Testis (tissue), 5 donors: ENCODE measurements at places on chromosomes 4 and X.

DNA sequence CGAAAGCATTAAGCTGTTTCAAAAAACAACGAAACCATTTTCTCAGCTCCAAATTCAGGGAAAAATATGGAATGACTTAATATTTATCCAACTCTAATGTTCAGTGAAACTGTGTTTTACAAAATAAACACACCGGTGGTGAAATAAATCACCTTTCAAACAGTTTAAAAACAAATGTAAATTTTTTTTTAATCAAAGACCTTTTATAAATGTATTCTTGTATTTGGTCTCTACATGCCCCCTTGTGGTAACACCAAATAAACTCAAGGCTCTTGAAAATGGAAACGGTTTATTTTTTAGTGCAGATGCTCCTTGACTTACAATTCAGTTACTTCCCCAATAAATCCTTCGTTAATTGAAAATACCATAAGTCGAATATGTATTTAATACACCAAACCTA, 45.8 kb upstream of the ITM2A start:
- H3K27me3 ChIP-seq = no peaks in the 10 kb centered on the region
- DNase-seq = no peak
- no peaks in the 10 kb centered on the region for H3K36me3 ChIP-seq

DNA sequence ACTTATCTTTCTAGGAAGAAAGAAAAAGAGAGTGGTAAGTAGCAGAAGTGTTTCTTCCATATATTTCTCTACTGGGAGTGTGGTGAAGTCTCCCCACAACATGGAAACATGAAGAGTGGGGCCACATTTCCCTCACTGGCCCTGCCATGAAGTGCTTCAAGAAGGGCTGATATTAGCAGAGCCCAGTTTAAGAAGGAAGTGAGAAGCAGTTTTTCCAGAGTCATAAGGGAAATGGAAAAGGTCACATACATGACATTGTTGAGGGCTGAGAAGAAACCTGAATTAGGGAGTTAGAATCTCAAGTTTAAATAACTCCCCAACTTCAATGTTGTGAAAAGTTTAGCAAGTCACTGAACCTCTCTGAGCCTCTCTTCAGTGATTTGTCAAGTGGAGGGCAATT, 171.9 kb upstream of the RBPJ start:
- H3K4me3 ChIP-seq = no peak overlapping the region
- DNase-seq = no peak
- H3K36me3 ChIP-seq = no peaks in the 10 kb centered on the region
- H3K27me3 ChIP-seq = no peaks in the 10 kb centered on the region
- H3K27ac ChIP-seq = no peak overlapping the region
- H3K4me1 ChIP-seq = no peaks in the 10 kb centered on the region

DNA sequence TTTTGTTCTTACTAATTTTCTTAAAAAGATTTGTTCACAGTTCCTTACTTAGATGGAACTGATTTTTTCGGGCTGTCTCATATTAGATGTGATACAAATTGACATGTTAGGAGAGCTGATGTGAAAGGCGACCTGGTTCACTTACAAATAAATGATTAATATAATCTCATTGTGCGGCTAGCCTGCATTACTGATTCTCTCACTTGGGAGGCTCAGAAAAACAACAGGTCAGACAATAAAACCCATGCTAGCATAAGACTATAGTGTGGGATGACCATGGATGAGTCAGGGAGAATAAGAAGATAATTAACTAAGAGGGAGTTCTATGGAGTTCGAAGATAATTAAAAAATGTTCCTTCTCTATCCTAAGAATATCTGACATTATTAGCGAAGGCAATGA, 40.8 kb downstream of the RTL9 start:
- H3K27me3 ChIP-seq = no peaks in the 10 kb centered on the region
- no peak overlapping the region for H3K4me3 ChIP-seq
- peaks cover 3% of the 10 kb centered on the region for H3K4me1 ChIP-seq
- no peak overlapping the region for H3K27ac ChIP-seq
- H3K36me3 ChIP-seq = no peaks in the 10 kb centered on the region

GRCh38 chr4:103934178-103934789, 214.5 kb upstream of the TACR3 start:
- DNase-seq = peak; percentile 52
- no peaks in the 10 kb centered on the region for H3K36me3 ChIP-seq
- no peak overlapping the region for H3K27ac ChIP-seq
- H3K4me3 ChIP-seq = no peak overlapping the region
- no peaks in the 10 kb centered on the region for H3K4me1 ChIP-seq

DNA sequence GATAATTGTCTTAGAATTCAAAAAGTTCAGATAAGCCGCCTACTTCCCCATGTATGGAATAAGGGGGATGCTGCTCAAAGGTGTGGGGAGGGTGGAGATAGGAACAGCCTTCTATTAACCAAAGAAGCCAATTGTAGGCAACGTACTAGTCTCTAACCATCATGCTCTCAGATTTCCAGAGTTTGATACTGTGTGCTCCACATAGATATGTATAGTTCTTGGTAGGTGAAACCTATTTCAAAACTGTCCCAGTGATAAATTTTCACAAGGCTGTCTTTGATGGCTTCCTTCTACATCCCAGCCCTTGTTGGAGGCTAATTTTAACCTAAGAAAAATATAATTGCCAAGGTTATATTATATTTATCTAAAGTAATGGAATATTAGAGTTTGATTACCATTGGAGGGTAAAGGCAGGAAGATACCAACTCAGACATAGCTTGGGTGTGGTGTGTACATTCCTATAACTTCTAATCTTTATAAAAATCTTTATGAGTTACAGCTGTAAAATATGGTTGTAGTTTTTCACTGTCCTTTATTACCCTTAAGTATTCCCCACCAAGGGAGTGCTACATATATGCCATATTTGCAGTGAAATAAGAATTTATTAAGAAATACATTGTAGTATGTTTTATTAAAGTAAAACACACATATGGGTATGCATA, 87.7 kb downstream of the SLC4A4 start:
- no peaks in the 10 kb centered on the region for H3K27me3 ChIP-seq
- H3K36me3 ChIP-seq = no peaks in the 10 kb centered on the region
- no peaks in the 10 kb centered on the region for H3K4me1 ChIP-seq
- H3K4me3 ChIP-seq = no peak overlapping the region
- no peak for DNase-seq

- no peak overlapping the region for H3K4me3 ChIP-seq
- no peak for DNase-seq
- H3K27me3 ChIP-seq = no peaks in the 10 kb centered on the region
Observed at GRCh38 chr4:72886602-72887001, 182.9 kb downstream of the COX18 start.

DNA sequence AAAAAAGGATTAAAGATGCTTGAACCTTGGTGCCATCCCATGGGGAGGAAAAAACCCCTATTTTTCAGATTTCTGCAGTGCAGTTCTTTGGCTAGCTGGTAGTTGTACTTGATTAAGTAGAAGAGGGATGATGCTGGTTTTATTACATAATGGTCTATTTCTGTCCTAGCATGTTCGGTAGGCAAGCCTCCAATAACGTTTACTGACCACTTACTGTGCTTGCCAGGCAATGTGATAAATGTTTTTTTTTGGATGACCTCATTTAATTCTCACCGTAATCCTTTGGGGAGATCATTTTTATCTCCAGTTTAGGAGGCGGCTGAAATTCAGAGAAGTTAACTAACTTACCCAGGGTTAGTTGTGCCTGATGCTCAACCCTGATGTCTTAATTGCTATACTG, 92.1 kb upstream of the RPA4 start:
- H3K4me3 ChIP-seq = no peak overlapping the region
- no peaks in the 10 kb centered on the region for H3K27me3 ChIP-seq
- no peak for DNase-seq

- no peak for DNase-seq
- H3K4me1 ChIP-seq = no peaks in the 10 kb centered on the region
- no peaks in the 10 kb centered on the region for H3K27me3 ChIP-seq
- no peaks in the 10 kb centered on the region for H3K36me3 ChIP-seq
- H3K4me3 ChIP-seq = no peak overlapping the region
- H3K27ac ChIP-seq = no peak overlapping the region
Observed at GRCh38 chr4:8777320-8778196, 94.1 kb downstream of the HMX1 start.

DNA sequence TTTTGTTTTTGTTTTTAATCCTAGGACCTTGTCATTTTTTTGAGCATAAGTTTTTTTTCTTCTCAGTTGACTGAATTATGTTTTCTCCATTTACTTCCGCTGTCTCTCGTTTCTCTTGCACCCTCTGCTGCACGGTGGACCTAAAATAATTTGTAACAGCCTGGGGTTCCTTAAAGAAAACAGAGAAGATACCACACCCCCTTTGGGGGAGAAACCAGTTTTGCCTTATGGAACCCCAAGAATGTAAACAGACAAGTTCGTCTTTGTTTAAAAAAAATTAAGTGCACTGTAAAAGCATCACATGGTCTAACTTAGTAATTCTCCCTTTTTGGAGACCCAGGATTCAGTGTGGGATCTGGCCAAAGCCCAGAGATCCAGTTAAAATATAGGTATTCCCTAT, 32.8 kb upstream of the MAGEA4 start:
- no peaks in the 10 kb centered on the region for H3K4me1 ChIP-seq
- H3K36me3 ChIP-seq = no peaks in the 10 kb centered on the region
- H3K27ac ChIP-seq = no peak overlapping the region
- DNase-seq = no peak
- H3K4me3 ChIP-seq = no peak overlapping the region

DNA sequence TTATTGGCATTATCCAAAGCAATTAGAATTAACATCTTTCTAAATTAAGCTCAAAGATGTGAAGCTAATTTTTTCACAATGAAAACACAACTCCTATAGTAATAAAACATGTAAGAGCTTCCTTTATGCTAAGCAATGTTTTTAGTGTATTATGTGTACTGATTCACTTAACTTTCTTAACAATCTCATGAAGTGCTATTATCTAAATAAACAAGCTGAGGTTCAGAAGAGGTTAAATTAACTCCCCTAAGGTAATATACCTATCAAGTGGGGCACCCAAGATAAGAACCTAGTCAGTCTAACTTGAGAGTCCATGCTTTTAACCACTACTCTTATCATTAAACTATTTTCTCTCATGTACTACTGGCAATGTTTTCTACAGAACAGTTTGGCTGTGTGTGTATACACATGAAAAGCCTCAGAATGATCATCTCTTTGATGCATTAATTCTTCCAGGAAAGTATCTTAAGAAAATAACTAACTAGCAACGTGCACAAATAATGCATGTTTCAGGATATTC, 13.6 kb downstream of the G3BP2 start:
- no peak for DNase-seq
- no peak overlapping the region for H3K4me3 ChIP-seq
- H3K4me1 ChIP-seq = no peaks in the 10 kb centered on the region
- H3K36me3 ChIP-seq = no peaks in the 10 kb centered on the region
- H3K27me3 ChIP-seq = no peaks in the 10 kb centered on the region

- H3K4me3 ChIP-seq = no peak overlapping the region
- H3K4me1 ChIP-seq = no peaks in the 10 kb centered on the region
- no peaks in the 10 kb centered on the region for H3K36me3 ChIP-seq
- DNase-seq = no peak
- no peak overlapping the region for H3K27ac ChIP-seq
- no peaks in the 10 kb centered on the region for H3K27me3 ChIP-seq
Observed at GRCh38 chr4:145436796-145437195, 44.9 kb upstream of the SMAD1 start.

DNA sequence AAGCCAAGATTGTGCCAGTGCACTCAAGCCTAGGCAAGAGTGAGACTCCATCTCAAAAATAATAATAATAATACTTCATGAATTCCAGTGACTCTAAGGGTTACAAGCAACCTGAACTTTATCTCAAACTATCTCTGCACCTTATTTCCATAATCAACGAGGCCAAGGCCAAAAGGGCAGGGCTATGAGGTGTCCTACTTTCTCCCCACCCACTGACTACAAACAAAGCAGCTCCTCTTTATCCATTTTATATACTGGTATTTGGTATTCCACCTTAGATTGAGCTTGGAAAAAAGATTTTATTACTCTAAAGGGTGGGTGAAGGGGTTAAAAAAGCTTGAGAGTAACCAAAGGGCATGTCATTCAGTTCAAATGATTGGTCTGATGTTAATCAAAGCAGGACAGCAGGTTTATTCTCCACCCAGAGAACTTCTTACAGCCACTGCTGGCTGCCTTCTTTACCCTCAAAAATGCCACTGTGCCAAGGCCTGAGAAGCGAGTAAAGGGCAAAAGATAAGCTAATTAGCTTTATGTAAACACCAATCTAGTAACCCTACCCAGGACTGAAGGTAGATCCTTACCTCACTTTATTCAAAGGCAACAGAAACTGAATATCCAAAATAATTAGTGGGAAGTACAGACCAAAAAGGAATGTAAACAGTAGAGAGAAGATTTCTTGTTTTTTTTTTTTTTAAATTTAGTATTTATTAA, 28.2 kb downstream of the APOO start:
- no peak overlapping the region for H3K27ac ChIP-seq
- H3K36me3 ChIP-seq = no peaks in the 10 kb centered on the region
- no peak overlapping the region for H3K4me3 ChIP-seq
- no peaks in the 10 kb centered on the region for H3K27me3 ChIP-seq
- no peaks in the 10 kb centered on the region for H3K4me1 ChIP-seq
- no peak for DNase-seq

DNA sequence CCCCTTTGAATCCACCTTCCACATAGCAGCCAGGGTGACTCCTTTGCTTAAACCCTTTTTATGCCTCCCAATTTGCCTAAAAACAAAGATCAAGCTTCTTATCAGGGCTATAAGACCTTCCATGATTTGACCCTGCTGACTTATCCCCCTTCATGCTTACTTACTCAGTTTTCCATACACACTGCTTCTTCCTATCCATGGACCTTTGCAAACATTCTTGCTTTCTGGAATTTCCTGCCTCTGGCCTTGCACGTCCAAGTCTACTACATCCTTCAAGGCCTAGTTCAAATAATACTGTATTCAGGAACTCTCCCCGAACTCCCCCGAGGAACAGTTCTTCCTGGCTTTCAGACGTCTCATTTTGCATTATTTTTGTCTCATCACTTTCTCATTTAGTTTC, 31.8 kb downstream of the RAP2C start:
- H3K4me1 ChIP-seq = no peaks in the 10 kb centered on the region
- no peaks in the 10 kb centered on the region for H3K36me3 ChIP-seq
- H3K27me3 ChIP-seq = no peaks in the 10 kb centered on the region
- no peak overlapping the region for H3K4me3 ChIP-seq
- no peak for DNase-seq

- H3K36me3 ChIP-seq = no peaks in the 10 kb centered on the region
- no peaks in the 10 kb centered on the region for H3K27me3 ChIP-seq
- H3K27ac ChIP-seq = no peak overlapping the region
- no peak overlapping the region for H3K4me3 ChIP-seq
- no peaks in the 10 kb centered on the region for H3K4me1 ChIP-seq
Observed at GRCh38 chr4:13470379-13470778, 13.8 kb downstream of the RAB28 start.

GRCh38 chrX:2474280-2474962, 26.4 kb downstream of the DHRSX start:
- H3K27ac ChIP-seq = no peak overlapping the region
- no peak overlapping the region for H3K4me3 ChIP-seq
- H3K4me1 ChIP-seq = no peaks in the 10 kb centered on the region
- peak; percentile 68 for DNase-seq
- no peaks in the 10 kb centered on the region for H3K36me3 ChIP-seq
- no peaks in the 10 kb centered on the region for H3K27me3 ChIP-seq
